Cortex of kidney (tissue), 1 donor: ENCODE measurements at places on chromosomes 6 and 20.

DNA sequence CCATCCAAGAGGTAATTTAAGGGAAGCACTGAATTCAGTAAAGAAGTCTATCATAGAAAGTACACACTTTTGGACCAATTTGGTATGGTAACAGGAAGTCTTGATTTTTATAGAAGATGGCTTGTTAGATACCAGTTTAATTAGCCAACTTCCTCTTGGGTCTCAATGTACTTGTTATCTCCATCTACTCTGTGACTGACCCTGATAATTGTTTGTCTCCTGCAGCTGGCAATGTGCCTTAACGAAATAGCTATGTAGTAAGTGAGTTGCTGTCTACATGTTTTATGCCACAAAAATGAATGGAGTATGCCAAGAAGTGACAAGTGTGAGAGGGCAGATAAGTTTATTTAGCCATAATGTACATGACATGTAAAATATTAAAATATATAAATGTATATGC, 410.5 kb upstream of the MAN1A1 start:
- DNase-seq, result no peak

DNA sequence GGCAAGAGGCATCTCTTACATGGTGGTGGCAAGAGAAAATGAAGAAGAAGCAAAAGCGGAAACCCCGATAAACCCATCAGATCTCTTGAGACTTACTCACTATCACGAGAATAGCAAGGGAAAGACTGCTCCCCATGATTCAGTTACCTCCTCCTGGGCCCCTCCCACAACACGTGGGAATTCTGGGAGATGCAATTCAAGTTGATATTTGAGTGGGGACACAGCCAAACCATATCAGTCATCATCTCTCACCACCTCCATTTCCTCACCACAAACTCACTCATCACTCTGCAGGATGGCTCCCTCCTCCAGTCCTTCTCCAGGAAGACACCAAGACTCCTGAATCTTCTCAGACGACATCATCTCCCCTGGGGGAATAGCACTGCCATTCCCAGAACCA, 25.8 kb upstream of the SLC16A10 start:
- no peak for DNase-seq

- DNase-seq, result no peak
Measured at GRCh38 chr6:122471107-122472021, at the start of gene SERINC1. Gene SERINC1, minus strand, starts transcription at chr6:122471807. Its CDS starts 70 bp downstream, at chr6:122471737.

DNA sequence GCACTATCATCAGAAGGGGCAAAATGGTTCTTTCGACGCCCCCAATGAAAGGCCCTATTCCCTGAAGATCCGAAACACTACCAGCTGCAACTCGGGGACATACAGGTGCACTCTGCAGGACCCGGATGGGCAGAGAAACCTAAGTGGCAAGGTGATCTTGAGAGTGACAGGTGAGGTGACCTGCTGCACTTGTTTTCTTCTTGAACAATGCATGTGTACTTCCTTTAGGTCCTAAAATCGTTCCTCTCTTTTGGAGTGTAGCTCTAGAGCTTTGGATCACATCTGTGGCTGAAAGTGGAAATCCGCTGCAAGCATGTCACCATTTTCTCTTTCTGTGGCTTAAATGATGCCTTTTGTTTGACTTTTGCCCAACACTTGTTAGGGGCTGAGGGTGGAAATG, 14.0 kb downstream of the CD83 start:
- no peak for DNase-seq

DNA sequence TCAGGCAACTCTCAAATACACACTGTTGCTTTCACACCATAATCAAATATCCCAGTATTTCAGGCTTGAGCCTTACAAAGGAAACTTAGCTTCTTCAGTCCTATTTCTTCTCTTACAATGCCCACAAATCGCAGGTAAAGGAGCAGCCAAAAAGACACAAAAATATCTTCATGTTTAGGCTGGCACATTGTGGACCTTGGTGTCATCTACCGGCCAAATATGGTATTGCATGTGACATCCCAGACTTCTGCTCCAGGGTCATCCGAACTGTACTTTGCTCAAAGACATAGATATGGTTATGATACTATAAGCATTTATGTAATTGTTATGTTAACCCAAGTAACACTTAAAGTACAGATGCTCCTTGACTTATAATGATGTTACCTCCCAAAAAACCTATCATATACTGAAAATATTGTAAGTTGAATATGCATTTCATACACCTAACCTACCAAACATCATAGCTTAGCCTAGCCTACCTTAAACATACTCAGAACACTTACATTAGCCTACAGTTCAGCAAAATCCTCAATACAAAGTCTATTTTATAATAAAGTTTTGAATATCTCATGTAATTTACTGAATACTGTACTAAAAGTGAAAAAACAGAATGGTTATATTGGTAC, 4.6 kb downstream of the OR2H2 start:
- no peak for DNase-seq

GRCh38 chr20:13147971-13148370, 73.1 kb upstream of the ISM1 start:
- no peak for DNase-seq

DNA sequence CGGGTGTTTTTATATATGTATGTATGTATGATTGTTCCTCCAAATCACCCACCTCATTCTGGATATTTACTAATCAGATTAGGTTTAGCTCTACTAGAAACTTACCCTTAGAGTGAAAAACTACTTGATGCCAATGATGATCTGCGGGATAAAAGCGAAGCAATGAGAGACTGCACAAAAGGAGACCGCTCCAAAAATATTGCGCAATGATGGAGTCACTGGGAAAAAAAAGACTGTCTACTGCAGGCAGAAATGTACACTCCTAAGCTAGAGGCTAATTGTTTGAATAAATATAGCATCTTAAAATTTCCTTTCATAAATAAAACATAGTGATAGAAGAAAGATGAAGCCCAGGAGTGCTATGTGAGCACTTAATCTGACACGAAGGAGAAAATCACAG, 7.3 kb downstream of the RAB32 start:
- DNase-seq, result no peak

DNA sequence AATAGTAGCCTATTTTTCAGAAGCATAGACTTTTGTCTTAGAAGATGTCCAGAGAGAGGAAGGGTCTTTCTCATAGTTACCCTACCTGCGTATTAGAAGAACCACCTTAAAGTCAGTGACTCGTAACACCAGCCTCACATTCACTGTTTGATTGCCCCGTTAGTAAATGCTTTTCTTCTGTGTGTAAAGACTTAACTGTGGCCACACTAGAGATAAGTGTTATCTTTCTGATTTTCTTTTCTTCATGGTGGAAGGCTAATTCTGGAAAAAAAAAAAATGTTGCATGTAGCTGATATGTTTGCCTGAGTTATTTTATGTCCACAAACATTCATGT, 83.9 kb downstream of the SAMD3 start:
- no peak for DNase-seq

- no peak for DNase-seq
Measured at GRCh38 chr6:169172456-169172855, 81.2 kb downstream of the THBS2 start.

- no peak for DNase-seq
Measured at GRCh38 chr20:35093267-35093884, 769 bp upstream of the TRPC4AP start.

- no peak for DNase-seq
Measured at GRCh38 chr6:104855507-104855906, 4.2 kb downstream of the HACE1 start.

GRCh38 chr6:17423026-17423425, 29.6 kb downstream of the CAP2 start:
- no peak for DNase-seq

DNA sequence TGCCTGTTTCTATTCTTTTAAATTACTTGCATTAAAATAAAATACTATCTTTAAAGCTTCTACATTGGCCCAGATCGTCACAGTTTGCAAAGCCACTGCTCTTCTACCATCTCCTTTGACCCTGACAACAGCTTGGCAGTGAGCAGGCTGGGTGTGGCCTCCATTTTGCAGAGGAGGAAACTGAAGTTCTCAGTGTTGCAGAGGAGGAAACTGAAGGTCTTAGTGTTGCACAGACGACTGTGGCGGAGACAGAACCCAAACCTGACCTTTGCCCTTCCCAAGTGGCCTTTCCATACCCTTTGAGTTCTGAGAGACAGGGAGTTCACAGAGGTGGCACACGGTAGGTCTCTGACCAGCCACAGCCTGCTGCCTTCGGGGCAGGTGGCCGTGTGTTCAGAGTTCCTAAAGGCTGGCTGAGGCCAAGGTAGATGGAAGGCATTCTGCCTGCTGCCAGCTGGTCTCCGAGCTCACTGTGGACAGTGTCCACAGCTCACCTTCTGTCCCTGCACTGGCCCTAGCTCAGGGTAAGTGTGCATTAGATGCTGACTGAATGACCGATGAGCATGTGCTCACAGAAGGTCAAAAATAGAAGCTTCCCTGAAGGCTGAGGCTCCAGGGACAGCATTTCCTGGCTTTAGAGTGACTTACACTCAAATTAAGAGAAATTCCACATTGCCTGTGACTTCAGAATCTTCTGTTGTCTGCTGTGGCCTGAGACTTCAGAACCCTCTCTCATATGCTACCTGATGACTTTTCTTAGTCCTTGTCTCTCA, 113.5 kb upstream of the SLC24A3 start:
- no peak for DNase-seq

DNA sequence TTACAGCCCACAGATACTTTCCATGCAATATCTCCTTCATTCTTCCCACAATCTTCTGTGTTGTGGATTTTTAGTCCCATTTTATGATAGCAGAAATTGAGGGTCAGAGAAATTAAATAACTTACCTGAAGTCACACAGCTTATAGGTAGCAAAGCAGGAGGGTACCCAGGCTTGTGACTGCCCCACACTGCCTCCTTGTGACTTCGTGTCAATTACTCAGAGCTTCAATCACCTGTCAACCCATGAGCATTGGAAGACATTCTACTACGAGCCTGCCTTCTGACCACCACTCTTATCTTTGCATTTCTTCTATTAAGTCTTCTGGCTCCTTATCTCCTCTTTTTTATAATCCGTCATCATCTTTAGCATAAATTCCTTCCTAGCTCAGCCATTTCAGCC, 71.6 kb upstream of the NRSN1 start:
- no peak for DNase-seq
